Aorta (tissue), 5 donors: ENCODE measurements at places on chromosomes 3 and 15. TPM values are rescaled to one million over a fixed set of nuclear protein-coding genes. Genes with fewer than 3 reads are reported as not detected.

DNA sequence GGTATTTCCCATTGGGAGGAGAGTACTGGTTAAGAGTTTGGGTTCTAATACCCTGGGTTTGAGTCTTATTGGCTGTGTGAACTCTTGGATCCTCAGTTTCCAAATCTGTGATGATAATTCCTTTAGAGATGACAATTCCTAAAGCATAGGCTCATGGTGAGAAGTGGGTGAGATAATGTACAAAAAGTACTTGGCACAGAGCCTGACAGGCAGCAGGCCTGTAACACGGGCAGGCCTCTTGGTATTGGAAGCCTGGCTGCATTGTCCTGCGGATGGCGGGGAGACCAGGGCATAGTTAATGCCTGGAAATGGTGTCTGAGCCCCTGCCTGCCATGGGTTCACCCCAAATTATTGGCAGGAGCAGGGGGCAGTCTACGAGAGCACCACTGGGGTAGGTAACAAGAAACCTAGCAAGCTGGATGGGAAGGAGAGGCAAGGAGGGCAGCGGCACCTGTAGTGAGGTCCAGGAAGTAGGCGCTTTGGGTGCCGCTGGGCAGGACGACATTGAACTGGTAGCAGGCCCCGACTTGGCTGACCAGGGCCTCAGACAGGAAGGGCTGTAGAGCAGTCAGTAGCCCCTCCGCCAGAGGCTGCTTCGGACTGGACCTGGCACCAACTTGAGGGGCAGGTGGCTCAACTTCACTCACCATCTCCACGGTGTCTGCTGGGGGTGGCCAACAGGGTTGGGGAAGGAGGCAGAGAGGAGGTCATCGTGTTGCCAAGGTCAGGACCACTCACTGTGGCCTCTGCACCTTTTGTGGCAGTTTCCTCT, 7.7 kb downstream of the STOML1 start:
- DNase-seq, result no peak

GRCh38 chr3:189714991-189715961, 84.1 kb downstream of the TP63 start:
- no peak for DNase-seq

DNA sequence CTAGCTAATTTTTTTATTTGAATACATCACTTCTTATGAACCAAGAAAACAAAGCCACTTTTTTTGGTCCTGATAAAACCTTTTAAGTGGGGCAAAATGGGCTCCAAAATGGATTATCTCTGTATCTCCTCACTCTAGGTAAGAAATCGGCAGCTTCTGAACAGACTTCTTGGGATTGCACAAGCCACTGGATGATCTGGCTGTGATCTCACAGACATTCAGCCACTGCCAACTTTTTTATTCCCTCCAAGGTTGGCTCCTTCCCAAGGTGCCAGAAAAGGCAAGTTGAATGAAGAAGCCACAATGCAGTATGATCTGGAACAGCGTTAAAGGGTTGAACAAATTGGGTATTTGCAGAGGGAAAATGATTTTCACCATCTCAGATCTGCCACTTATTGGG, 73.2 kb downstream of the PRICKLE2 start:
- no peak for DNase-seq

DNA sequence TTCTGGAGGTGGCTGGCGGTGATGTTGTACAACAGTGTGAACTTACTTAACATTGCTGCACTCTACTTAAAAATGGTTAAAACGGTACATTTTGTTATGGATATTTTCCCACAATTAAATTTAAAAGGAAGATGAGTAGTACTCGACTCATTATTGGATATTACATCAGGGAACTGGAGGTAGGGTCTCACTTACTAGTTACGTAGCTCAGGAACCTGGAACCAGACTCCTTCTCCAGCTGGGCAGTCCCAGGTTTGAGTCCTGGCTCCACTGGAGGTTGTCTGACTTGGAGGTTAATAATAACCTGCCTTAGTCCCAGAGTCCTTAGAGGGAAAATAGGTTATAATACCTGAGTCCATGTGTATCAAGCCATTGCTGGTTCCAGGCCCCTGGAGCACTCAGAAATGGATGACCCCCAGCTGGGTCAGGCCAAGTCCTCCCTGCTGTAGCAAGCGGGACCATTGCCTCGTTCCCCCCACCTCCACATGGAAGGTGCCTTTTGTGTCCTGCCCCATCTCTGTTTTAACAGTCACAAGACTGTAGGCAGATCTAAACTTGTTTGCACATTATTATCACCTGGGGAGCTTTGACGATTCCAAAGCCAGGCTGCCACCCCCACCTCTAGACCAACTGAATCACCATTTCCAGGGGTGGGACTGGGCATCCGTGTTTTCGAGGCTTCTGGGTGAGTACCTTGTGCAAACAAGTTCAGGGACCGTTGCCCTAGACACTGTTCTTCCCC, 126.6 kb downstream of the IGF1R start:
- DNase-seq, result no peak

DNA sequence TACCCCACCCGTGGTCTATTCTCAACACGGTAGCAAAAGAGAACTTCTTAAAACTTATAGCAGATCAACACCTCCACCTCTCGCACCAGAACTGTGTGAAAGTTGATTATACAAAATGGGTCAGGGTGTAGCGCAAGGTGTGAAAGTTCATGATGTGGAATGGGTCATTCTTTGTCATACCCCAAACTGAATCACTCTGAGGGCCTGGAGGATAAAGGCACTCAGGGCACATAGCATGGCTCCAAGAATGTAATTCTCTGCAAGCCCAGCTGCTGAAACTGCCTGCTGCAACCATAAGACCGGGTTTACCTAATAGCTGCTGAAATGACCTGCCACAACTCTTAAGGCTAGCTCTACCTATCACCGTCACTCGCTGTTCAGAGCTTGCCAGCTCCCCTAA, 70.0 kb downstream of the FOXP1 start:
- no peak for DNase-seq

DNA sequence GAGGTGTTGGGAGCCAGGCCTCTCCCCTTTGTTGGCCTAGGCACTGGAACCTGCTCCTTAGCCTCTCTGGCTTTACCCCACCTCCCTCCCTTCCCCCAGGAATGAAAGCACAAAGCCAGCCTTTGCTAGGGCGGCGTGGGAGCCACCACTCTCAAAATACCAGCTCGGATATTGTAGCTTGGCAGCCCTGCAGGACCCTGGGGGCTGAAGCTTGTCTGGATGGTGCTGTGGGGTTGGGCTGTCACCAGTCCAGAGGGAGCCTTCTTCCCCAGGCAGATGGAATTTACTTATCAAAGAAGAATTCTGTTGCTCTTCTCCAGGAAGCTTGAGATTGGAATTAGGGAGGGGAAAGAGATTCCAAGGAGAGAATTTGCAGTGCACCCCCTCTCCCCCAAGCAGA, 14.9 kb upstream of the GRM2 start:
- DNase-seq, result no peak

DNA sequence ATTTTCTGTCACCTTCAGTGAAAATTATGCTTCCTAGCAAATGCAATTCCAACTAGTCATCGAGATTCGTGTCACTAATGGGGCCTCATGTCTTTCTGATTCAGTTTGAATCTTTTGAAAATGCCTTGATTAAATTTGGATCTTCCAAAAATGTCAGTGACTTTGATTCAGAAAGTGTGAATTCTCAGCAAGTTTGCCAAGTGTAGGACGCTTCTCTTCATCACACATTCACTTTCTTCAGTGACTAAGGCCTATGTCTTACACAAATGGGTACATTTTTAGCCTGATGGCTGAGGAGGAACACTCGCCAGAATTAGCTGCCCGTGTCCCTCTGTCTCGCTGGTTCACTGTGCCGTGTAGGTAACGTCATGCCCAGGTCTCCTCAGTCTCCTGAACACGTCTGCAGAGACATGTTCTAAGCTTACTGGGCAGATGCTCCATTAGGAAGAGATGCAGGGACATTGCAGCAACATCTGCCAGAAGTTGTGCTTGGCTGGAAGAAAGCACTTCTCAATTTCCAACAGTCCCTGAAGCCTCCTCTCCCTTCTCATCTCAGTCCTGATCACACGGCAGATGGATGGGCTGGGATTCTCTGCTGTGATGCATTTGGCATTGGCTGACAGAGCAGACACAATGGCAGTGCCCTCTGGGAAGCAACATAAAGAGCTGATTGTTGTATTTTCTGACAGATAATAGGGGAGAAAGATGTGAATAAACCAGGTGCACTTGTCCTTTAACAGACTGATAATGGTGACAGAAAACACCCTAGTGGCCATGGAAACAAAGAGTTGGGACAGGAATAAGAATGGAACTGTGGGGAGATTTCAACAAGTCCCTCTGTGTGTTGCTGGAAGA, 29.1 kb upstream of the LYZL4 start:
- no peak for DNase-seq

GRCh38 chr3:10015461-10015904, 10.8 kb upstream of the FANCD2 start:
- peak; percentile 92 for DNase-seq

- DNase-seq, result no peak
These were observed 752 bp downstream of the CEP63 start for GRCh38 chr3:134486577-134487041.

- DNase-seq, result no peak
These were observed 4.8 kb upstream of the ZMAT3 start for GRCh38 chr3:179076243-179077027.

The GPR62 gene
- total RNA-seq, result not detected

The RASL12 gene
- total RNA-seq, result 86.9 TPM

The DTWD1 gene
- total RNA-seq, result 54.4 TPM

The ACTRT3 gene
- 2.1 TPM for total RNA-seq

The ZPLD1 gene
- 0.84 TPM for total RNA-seq

The ZNF621 gene
- total RNA-seq, result 24.1 TPM
